ENCODE measurements at places on chromosomes 2 and 18.

DNA sequence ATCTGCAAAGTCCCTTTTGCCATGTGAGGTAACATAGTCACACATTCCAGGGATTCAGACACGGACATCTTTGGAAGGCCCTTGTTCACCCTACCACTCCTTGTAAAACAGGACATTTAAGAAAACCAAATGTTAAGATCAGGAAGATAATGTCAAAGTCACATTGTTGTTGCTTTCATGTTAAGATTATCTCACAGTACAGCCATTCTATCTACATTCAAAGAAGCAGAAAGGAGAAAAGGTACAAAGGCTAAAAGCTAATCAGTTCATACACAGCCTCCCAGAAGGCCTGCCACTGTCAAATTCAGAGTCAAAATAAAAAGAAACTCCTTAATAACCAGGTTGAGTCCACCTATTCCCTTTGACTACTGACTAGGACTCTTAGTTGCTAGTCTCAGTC lies 573.7 kb downstream of the ARHGAP15 start:
- no peak for DNase-seq

DNA sequence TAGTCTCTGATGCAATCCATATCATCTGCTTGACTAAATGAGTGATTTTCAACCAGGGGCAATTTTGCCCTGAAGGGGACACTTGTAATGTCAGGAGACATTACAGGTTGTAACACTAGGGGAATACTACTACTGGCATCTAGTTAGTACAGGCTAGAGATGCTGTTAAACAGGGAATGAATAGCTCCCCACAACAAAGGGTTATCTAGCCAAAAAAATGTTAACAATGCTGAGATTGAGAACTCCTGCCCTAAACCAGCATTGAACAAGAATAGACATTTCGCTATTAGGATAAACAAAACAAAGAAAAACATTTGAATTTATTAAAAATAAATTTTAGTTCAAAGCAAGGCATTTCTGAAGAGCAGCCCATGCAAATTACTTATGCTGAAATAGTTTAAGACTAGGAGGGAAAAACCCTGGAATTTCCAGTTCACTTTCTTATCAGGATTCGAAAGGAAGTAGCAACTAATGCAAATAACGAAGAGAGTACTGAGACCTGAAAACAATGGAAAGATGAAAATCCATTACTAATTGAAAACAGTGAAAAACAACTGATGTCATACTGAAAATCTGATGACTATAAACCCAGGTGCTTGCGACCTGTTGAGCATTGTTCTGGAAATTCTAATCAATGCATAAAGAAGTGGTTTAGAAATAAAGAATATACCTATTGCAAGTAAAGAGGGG lies 53.1 kb downstream of the CAB39 start:
- no peak for DNase-seq

DNA sequence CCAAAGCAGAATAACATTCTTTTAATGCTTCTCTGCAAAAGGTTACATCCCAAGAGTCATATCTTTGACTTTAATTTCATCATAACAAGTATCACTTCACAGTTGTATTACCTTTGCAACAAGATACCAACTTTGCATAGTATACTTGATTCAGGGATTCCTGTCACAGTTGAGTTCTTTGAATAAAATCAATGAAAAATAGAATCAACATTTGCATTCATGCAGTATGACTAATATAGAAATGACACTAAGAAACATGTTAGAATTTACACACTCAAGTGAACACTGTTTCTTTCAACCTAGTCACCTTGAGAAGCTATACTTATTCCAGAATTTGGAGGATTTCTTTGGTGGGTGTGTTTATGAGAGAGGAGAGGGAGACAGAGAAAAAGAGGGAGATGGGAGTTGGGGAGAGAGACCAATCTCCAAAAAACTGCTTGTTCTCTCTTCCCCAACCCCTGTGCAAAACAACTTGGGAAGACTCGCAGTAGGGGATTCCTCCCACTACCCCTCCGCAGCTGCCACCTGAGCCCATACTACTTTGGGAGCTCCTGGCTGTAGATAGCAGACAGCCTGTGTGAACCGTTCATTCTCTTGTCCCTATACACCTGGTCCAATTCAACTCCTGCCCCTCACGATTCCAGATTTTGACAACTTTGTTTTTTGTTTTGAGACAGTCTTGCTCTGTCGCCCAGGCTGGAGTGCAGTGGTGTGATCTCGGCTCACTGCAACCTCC lies 57.7 kb downstream of the PELI1 start:
- no peak for DNase-seq

DNA sequence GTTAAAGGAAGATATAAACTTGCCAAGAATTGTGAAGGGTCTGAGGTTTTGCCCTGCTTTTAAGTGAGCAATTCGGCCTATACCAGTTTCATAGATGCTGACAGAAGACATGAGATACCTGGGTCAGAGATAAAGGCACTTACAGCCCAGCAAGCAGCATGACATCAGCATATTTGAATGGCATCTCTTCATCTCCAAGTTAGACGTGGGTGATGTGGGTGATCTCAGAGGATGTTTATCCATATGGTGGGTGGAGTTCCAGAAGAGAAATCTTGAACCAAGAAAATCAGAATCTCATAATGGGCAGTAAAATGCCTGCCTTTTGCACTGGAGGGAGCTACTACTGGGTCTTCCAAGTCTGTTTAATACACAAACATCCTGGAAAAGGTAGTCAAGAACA lies 44.7 kb downstream of the GYPC start:
- DNase-seq, result no peak

GRCh38 chr2:24571828-24572442 lies 80.9 kb downstream of the NCOA1 start:
- no peak for DNase-seq

DNA sequence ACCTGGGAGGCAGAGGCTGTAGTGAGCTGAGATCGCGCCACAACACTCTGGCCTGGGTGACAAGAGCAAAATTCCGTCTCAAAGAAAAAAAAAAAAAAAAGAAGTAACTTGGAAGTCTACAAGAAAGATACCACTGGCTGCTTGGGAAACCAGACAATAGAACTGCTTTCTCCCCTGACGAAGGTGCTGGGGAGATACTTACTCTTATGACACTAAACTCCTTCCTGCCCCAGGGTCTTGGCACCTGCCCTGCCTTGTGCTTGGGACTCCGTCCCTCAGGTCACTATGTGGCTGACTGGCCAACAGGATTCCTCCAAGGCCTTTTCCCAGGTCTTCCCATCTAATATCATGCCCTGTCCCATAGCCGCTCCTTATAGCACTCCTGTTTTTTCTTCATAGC lies 30.7 kb downstream of the INPP5D start:
- no peak for DNase-seq

- no peak for DNase-seq
Measured at GRCh38 chr18:29226213-29226612, 1049.3 kb upstream of the CDH2 start.

- DNase-seq, result peak; percentile 1
Measured at GRCh38 chr2:151946899-151947812, 118.9 kb upstream of the ARL5A start.

GRCh38 chr2:165408186-165408585 lies 61.3 kb upstream of the CSRNP3 start:
- DNase-seq, result no peak

DNA sequence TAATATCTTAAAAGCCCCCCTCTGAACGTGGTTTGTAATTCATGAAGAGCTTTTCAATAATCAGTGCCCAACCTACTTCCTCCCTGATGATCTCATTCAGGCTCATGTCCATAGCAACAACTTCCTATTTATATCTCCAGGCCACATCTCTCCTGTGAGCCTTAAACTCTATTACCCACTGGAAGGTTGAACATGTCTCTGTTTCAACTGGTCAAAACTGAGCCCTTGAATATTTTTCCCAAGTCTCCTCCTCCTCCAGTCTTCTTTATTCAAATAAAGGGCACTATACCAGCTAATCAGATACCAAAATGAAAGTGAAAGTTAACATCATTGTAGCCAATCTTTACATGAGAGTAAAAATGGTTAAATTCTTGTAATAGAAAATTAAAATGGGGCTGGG lies 63.7 kb upstream of the ITGA4 start:
- peak; percentile 50 for DNase-seq

DNA sequence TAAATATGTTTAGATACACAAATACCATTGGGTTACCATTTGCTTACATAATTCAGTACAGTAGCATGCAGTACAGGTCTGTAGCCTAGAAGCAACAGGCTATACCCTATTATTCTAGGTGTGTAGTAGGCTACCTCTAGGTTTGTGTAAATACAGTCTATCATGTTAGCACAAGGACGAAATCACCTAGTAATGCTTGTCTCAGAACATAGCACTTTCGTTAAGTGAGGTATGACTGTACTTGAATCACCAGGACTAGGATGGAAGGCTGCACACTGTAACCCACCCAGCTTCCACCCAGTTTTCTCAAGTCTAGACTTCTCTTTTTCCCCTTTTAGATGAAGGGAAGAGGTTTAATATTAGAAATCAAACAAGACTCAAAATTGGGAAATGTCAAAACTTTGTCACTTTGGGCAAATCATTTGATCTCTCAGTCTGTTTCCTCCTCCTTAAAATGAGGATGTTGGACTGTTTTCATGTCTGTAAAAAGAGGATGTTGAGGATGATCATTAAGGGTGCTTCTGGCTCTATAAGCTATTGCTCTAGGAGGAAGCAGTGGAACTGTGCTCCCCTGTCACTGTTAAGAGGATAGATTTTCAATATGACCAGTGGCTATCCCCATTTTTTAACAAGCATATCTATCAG lies 3.7 kb upstream of the SOCS6 start:
- no peak for DNase-seq

DNA sequence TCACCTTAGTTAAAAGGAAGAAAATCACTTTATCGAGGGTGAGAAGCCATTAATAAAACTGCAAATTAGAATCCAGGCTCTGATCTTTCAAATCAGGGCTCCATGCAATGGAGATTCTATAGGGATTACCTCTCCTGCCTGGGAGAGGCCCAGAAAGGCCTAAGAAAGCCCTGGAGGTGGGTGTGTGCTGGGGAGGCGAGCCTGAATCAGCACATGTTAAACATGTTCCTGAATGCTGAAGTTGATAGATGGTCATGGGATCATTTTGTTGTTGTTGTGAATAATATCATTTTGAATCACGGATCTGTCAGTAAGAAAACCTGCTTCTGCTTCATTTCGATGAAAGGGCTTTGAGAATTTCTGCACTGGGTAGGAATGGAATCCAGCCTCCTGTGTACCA lies 254.3 kb downstream of the ACKR3 start:
- DNase-seq, result no peak

- no peak for DNase-seq
Measured at GRCh38 chr2:63530704-63531279, 57.5 kb downstream of the WDPCP start.

DNA sequence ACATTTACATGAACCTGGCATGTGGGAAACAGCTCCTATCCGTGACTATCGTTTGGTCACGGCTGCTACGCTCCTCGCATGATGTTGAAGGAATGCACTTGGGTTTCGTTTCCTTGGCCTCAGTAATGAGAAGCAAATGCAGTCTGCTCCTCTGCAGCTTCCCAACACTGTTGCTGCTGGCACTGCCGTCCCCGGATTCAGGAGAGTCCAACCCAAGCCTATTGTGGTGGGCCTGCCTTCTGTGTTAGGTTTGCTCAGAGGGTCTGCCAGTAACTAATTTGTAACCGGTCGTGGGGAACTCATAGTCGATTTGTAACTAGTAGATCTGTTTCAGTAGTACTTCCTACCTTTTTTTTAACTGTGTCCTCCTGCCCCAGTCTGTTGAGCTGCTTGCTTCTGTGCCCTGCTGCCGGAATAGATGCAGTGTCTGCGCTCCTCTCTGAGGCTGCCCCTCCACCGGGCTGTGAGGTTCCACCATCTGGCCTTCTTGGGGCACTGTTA lies 58.4 kb downstream of the WDSUB1 start:
- DNase-seq, result no peak

GRCh38 chr2:81355436-81355835 lies 1050.9 kb upstream of the LRRTM1 start:
- no peak for DNase-seq

GRCh38 chr2:146244830-146245229 lies 1600.0 kb upstream of the ACVR2A start:
- DNase-seq, result no peak

DNA sequence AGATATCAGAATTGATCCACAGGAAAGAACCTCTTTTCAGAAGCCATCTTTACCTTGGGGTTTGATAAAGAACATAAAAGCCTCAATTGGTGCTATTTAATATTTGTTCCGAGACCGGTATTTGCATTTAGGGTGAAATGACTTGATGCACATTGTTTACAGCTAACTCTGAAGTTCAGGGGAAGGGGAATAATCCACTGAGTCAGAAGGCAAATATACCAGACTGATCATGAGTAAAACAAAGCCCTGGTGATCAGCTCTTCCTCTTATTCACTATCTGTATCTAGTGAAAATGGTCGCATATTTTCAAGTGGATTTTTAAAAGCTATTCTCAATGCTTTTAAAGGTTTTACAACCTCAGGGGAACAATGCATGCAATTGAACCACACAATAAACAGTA lies 53.0 kb upstream of the ATP8B1 start:
- DNase-seq, result no peak

- DNase-seq, result no peak
Measured at GRCh38 chr2:80026040-80026729, 278.4 kb downstream of the LRRTM1 start.
